Stimulated activated CD4-positive, alpha-beta T cell treated with anti-CD3 and anti-CD28 coated beads, Interleukin-15, amount 100 ng/mL, for 48 hours (primary cell): ENCODE measurements at places on chromosomes 2 and 18.

DNA sequence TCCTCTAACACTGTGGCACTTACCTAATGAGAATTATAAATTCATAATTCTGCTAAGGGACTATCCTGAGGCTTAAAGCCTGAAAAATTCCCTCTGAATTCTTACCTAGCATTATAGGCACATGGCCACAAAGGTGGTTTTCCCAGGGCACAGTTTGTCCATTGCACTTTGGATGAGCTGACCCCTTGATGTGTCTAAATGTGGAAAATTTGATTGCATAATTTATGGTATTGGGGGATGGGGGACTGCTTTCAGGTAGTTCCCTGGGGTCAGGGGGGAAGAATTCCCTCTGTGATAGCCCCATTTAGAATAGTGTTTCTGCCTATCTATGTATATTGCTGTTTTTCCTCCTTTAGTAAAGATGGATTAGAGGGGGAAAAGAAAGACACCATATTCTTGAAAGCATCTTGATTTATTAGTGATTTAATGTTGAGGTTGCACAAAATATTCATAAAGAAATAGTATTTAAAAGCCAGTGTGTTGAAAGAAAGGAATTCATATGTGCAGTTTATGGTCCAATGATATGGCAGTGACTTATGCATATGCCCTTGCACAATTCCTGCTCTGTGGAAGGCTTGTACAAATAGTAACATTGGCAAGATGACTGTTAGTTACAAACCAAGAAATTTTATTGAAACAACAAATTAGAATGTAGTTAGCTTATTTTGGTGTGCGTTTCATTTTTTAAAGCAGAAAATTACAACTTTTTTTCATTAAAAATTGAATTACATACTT lies 8.7 kb upstream of the HTR2B start:
- DNase-seq = no peak

DNA sequence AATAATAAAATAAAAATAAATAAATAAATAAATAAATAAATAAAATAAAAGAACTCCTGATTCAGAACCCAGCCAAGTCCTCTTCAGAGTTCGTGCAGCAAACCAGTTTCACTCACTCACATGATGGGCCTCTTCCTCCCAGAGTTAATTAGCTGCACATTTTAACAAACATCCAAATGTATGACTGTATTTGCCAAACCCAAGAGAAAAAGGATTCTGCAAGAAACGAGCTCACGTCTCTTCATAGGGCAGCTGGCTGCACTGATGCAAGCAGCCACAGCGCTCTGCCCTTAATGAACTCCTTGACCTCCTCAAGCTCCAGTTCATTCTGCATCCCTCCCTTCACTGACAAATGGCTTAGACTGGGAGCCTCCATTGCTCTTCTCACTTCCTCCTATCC lies 55.1 kb downstream of the MREG start:
- DNase-seq = no peak

DNA sequence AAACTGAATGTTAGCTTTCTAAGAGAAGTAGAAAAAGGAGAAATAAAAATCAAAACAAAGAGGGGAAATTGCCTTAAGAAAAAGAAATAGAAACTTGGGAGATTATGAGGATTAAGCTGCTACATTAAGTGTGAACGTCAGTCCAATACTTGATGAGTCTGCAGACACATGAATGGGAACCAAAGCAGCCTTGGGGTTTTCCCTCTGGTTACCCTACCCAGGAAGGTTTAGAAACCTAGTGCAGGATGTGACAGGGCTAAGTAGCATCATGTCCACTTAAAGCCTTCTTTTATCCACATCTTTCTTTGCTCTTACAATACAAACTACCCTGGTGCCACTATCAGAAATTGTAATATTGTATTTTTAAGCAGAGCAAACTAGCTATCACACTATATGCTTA lies 22.3 kb downstream of the SLC35F5 start:
- DNase-seq = no peak

DNA sequence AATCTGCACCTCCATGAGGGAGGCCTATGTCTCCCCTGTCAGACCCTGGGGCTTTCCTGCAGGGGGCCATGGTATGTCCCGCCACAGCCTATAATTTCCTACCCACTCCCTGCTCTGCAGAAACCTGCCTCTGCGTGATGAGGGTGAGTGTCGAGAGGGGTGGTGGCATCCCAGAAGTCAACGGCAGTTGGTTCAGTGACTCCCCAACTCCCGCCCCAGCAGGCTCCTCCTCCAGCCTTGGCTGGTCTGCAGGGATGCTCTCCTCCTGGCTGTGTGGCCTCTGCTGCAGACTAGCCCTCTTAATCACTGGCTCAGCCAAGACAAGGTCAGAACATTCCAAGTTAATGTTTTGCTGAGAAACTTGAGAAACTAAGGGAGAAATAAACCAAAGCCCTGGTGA lies 13.3 kb downstream of the CELF4 start:
- DNase-seq = no peak

DNA sequence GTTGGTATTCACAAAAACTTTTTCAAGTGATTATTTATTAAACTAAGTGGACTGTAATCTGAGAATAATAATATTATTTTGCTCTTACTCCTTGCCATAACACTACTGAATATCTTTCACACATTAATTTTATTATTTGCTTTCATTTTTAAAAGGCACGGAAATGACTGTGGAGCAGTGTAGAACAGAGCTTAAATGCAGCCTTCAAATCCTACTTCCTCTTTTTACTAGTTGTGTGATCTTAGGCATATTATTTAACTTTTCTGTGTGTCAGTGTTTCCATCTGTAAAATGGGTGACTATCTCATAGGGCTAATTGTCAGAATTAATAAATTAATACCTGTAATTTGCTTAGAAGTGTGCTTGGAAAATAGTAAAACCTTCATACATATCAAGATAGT lies 55.5 kb upstream of the SLC8A1 start:
- no peak for DNase-seq

GRCh38 chr18:40917056-40917455 lies 1038.0 kb upstream of the PIK3C3 start:
- no peak for DNase-seq

DNA sequence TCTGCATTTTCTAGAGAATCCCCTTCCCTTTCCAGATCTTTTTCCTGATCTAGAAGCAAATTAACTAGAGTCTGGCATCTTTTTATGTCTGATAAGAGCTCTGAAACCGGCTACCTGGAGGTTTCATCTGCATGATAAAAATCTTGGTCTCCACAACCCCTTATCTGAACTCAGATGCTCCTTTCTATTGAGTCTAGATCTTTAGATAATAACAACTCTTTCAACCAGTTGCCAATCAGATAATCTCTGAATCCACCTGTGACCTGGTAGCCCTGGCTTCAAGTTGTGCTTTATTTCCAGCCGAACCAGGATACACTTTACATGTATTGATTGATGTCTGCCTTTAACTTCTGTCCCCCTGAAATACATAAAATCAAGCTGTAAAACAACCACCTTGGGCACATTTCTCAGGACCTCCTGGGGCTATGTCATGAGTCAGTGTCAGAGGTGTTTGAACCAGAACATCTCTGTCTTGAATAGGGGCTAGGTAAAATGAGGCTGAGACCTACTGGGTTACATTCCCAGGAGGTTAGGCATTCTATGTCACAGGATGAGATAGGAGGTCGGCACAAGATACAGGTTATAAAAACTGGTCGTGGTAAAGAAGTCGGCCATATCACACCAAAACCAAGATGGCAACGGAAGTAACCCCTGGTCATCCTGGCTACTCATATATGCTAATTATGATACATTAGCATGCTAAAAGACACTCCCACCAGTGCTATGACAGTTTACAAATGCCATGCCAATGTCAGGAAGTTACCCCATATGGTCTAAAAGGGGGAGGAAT lies 20.8 kb downstream of the RALBP1 start:
- no peak for DNase-seq

DNA sequence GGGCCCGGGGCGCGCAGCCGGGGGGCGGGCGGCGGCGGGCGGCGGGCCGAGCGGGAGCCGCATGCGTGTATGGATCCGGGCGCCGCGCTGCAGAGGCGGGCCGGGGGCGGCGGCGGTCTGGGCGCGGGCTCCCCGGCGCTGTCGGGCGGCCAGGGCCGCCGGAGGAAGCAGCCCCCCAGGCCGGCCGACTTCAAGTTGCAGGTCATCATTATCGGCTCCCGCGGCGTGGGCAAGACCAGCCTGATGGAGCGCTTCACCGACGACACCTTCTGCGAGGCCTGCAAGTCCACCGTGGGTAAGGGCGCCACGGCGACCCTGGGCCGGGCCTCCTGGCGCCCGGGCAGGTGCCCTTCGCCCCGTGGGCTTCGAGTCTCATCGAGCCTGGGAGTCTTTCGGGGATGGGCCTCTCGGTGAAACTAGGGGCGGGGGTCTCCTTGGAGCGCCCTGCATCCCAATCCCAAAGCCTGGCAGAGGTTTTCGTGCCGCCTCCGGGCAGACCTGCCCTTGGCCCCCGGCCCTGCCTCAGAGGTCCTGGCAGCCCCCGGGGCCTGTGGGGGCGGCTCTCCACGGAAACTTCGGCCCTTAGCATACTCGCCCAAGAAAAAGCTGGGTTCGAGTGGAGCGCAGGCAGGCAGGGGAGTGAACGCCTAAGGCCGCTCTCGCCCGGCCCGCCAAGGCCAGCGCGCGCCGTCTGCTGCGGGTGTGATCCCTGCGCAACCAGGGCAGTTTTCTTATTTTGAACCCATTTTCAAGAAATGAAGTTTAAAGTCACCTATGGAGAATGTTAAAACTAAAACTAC lies 622 bp downstream of the RAB12 start:
- DNase-seq = no peak

DNA sequence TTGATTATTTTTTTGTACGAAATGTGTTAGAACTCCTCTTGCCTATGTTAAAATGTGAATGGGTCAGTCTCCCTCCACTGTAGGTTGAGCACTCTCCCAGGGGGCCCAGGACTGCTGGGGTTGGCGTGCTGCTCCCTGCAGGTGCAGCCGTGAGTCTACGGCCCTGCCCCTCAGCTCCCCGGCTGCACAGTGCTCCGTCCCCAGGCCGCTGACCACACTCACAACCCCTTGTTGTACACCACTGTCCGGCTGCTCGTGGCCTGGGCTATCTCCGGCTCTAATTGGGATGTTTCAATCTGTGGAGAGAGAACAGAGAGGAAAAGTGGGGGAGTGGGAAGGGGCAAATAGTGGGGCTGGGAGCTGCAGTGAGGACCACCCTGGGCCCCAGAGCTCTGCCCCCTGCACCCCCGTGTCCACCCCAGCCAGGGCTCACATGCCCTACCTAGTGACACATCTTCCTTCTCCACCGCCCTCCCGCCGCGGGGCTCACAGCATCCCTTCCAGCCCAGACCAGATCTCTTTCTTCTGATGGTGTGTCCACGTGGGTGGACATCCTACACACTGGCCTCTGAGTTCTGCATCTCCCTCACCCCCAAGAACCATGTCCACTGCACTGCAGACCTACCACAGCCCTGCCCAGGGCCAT lies 27.6 kb downstream of the EMX1 start:
- no peak for DNase-seq

DNA sequence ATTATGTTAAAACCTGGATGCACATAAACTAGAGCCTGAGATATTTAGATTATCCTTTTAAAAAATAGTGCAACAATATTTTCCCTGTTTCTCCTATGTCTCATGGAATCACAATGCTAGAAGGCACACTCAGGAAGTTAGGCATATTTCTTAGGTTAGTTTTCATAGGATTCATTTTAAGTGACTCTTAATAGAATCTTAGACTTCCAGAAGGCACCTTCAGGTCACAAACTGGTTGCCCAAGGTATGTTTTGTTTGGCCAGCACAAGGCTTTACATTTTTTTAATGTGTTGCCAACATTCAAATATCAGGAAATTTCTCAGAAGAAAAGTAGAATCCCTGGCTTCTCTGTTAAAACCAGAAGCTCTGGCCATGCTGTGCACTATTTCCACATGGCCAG lies 129.3 kb downstream of the LNPK start:
- DNase-seq = no peak

DNA sequence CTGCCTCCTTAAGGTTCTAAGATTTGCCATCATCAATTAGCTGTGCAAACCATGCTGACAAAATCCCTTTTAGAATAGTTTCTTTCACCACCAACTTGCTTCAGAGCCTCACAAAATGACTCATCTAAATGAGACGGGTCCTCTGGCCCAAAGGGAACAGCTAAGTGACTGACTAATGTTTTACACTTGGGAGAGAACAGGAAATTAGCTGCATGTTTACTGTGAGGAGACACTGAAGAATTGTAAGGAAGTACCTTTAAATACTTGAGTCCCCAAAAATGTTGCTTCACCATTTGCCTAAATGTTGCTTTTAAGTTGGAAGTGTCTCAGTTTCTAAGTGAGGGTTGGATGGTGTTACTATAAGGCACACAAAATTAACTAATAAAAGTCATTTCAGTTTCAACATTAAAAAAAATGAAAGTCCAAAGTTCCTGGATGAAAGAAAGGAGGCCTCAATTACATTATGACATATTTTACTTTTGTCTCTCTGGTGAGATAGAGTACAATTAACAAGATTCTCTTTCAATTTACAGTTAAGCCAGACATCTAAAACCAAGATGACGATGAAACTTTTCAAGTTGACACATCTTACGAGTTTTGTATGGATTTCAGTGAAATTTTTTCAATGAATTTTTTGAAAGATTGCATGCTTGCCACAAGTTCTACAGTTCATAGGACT lies 229.1 kb upstream of the FN1 start:
- DNase-seq = no peak

GRCh38 chr2:95270541-95271081 lies 3.6 kb upstream of the PROM2 start:
- DNase-seq = no peak

DNA sequence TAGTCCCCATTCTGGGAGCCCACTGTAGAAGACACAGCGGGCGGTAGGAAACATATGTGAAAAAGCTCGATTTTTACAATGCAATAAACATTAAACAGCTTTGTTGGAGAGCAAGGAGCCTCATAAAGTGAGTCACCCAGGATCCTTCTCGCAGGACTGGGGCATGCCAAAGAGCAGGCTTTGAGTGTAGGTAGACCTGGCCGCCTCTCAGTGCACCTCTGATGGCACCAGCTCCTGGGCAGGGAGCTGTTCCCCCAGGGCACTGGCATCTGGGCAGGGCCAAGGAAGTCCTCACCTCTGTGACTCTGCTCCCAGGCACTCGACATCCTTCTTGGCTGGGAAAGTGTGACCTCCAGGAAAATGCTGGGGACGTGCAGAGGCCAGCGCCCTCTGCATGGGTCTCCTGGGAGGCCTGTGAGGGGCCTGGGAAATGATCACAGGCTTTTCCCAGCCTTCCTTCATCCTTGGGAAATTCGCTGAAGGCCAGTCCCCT lies 94.2 kb downstream of the POLR1A start:
- DNase-seq = no peak

- no peak for DNase-seq
Observed at GRCh38 chr2:37575780-37576179, 95.7 kb downstream of the CDC42EP3 start.

- no peak for DNase-seq
Observed at GRCh38 chr2:122244598-122245229, 489.3 kb downstream of the TSN start.

GRCh38 chr18:41967680-41968079 lies 12.6 kb downstream of the PIK3C3 start:
- DNase-seq = no peak

GRCh38 chr2:98875081-98875728 lies 60.8 kb downstream of the CRACDL start:
- DNase-seq = no peak
